ENCODE measurements at places on chromosomes 11 and 22.
A peak's percentile ranks its signal among the peaks of the same experiment; 100 is the strongest.

GRCh38 chr22:19843857-19844376 lies 10.8 kb downstream of the GNB1L start:
- DNase-seq = no peak

- DNase-seq = peak; percentile 12
Observed at GRCh38 chr11:35662061-35662648, 420 bp upstream of the TRIM44 start.

DNA sequence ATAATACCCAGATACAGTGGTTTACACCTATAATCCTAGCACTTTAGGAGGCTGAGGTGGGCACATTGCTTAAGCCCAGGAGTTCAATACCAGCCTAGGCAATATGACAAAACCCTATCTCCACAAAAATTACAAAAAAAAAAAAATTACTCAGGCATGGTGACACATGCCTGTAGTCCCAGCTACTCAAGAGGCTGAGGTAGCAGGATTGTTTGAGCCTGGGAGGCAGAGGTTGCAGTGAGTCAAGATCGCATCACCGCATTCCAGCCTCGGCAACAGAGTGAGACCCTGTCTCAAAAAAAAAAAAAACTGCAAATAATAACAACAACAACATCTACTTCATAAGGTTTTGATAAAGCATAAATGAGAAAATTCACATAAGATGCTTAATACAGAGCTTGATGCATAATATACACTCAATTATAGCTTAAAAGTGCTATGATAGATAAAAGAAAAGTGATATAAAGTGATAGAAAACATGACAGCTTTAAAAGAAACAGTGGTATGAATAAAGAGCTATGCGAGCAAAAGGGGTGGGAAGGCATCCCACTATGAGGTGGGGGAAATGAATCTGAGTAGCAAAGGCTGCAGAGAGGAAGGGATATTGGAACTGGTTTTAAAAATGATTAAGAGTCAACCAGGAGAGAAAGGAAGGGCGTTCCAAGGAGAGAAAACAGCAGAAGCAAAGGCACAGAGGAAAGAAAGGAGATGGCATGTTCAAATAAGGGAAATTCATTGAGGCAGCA lies 197.6 kb downstream of the KIF18A start:
- no peak for DNase-seq

- DNase-seq = no peak
Observed at GRCh38 chr11:44849922-44850321, 100.8 kb downstream of the TP53I11 start.

- peak; percentile 35 for DNase-seq
Observed at GRCh38 chr22:38214302-38215056, 12.7 kb downstream of the MAFF start.

DNA sequence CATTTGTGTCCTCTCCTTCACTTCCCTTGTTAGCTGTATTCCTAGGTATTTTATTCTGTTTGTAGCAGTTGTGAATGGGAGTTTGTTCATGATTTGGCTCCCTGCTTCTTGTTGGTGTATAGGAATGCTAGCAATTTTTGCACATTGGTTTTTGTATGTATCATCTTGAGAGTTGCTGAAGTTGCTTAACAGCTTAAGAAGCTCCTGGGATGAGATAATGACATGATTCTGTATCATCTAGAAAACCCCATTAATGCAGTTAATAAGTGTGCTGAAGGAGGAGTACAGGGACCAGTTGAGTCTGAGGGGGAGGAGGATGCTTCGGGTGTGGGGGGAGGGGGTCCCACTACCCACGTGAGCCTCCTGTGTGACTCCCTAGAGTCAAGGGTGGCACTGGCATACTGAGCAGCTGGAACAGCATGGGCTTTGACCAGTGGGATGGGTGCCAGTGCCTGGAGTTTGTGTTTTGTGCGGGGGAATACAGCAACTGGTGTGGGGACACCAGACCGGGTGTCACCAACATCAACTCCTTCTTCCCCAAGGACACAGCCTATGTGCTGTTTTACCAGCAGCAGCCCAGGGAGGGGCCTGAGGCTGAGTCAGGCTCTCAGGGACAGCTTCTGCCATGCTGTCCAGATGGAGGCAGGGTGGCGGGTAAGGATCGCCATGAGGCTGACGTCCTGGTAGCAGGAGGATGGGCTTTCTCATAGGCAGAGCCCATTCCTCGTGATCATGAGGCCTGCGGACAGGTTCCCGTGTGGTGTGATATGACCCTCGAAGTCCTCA lies 24.1 kb downstream of the USP35 start:
- no peak for DNase-seq

DNA sequence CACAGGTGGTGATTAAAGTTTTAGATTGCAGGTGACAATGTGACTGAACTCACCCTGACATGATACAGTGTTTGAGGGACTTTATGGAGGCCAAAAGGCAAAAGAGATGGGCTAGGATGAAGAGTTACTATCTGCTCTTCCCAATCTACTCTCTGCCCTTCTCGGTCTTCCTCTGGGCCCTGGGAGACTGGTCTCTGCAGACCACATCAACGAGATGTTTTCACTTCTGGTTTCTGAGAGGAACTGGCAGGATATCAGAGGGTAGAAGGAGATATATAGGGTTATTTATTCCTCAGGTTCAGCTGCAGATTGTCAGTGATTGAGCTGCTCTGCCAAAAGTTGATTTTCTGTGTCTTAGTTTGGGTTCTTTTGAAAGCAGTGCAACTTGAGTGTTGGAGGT lies 32.4 kb upstream of the CD44 start:
- DNase-seq = no peak

- DNase-seq = no peak
Observed at GRCh38 chr11:129932381-129933067, 37.1 kb upstream of the NFRKB start.

- no peak for DNase-seq
Observed at GRCh38 chr11:34449013-34449412, 10.3 kb downstream of the CAT start.

DNA sequence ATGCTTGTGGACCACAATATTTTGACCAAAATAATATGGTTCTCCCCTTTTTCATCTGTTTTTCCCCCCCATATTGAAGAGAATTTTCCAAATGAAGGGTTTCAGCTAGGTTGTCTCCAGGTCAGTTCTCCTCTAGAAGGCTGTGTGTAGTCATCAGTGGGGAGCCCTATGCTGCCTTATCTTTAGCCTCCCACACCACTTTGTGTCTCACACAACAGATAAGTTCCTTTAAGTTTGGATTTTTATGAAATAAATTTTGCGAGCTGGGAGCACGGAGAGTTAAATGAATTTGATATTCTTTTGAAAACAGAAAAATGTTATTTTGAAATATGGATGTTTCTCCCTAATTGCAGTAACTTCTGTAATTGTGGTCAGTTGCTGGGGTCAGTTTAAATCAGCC lies 28.9 kb downstream of the PAX6 start:
- no peak for DNase-seq

DNA sequence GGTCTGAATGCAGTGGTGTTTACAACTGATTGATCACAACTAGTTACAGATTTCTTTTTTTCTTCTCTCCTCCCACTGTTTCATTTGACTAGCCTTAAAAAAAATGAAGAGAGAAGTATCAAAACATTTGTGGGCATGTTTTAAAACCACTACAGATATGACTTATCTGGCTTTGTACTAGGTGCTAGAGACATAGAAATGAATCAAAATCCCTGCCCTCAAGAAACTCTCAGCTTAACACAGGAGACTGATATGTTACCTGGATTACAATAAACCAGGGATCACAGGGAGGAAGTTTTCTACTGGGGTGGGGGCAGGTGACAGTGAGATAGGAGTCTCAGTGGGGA lies 25.2 kb upstream of the CTR9 start:
- DNase-seq = no peak

DNA sequence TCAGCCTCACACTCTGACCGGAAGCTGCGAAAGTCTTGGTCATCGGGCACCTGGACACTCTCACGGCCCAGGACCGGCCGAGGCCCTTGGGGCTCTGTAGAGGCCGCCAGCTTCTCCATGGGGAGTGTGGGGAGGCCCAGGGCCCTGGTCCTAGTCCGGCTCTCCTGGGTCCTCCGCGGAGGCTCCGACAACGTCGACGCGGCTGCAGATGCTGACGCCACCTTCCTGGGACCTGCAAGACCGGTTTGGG lies 12.9 kb downstream of the STARD10 start:
- no peak for DNase-seq

- no peak for DNase-seq
Observed at GRCh38 chr11:101188801-101189200, 59.2 kb upstream of the PGR start.

- no peak for DNase-seq
Observed at GRCh38 chr11:76201672-76202412, 4.5 kb downstream of the WNT11 start.

GRCh38 chr22:36762687-36763260 lies 13.1 kb downstream of the IFT27 start:
- DNase-seq = no peak

DNA sequence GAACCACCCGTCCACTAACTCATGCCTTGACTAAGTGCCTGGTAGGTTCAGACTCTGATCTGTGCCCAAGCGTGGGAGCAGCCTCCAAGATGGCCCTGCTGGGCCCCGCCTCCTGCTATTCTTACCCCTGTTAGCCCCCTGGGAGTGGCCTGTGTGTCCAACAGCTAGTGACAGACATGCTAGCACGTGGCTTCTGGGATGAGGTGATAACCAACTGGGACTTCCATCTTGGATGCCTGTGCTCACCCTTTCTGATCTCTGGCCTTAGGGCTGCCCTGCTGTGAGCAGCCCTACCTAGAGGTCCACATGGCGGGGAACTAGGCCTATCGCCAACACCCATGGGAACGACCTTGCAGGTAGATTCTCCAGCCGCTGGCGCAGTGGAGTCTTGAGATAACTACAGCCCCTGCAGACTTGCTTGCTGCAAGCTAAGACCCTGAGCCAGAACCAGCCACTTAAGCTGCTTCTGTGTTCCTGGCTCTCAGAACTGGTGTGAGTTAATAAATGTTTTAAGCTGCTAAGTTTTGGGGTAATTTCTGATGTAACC lies 2.7 kb downstream of the MRPL21 start:
- no peak for DNase-seq

DNA sequence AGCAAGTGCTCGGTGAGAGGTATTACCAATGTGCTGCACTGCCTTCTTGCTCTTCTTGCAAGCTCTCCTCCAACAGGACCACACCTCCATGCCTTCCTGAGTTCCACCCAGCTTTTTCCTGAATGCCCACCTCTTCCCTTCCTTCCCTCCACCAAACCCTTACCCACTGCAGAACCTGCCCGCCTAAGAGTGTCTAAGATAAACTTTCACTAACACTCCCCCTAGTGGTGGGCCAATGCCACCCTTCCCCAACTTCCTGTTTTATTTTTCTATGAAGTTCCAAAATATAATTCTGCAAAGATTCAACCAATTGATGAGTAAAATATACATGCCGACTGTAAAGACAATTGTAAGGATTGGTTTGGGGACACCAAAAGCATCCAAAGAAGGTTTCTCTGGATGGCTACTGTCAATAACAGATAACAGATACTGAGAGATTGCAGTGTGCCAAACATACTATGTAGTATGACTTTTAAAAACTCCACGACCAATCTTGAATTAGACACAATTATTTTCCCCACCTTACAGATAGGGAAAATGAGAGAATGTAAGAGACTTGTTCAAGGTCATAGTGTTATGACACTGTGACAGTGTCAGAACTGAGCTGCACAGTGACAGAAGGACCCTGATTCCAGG lies 38.6 kb upstream of the BMAL1 start:
- DNase-seq = no peak

GRCh38 chr11:15123849-15124248 lies 9.1 kb downstream of the INSC start:
- no peak for DNase-seq

DNA sequence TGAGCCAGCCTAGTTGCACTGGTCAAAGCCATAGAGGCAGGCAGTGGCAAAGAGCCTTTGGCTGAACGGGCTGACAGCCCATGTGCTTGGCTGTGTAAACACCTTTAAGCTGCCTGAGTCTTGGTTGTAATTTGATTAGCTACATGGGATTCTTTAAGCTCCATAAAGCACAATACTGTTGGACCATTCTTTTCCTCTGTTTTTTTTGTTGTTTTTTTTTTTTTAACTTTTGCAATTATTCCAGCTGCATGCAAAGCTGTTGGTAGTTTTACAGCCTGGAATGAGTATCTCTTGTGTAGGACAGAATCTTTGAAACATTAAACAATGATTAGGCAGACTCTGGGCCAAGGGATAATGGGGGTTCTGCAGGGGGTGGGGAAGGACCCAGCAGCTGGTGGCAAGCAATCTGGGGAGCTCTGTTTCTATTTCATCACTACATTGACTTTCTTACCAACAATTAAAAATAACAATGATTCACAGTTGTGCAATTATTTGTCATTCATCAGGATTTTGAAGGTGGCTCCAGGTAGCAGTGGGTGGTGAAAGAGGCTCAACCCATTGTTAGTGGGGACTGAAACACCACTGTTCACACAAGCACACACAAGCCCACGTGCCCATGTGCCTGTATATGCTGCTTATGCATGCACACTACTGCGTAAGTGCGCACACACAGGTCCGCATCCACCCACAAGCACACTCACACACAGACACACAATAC lies 69.5 kb upstream of the CSNK2A3 start:
- no peak for DNase-seq

DNA sequence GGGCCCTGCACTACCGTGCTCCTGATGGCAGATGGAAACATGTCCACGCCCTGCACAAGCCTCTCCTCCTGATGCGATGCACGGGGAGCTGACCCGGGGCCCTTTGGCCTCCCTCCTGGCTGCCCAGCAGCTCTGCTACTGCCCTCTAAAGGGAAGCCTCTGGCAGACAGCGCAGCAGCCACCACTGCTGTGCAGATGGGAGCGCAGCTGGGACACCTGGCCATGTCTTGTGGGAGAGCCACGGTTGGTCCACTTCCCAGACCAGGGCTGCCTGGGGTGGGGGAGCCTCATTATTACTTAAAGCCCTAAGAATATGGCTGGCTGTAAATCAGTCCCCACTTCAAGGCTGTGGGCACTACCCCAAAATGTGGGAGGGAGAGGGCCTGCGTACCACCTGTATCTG lies 38.3 kb downstream of the TBX1 start:
- no peak for DNase-seq

DNA sequence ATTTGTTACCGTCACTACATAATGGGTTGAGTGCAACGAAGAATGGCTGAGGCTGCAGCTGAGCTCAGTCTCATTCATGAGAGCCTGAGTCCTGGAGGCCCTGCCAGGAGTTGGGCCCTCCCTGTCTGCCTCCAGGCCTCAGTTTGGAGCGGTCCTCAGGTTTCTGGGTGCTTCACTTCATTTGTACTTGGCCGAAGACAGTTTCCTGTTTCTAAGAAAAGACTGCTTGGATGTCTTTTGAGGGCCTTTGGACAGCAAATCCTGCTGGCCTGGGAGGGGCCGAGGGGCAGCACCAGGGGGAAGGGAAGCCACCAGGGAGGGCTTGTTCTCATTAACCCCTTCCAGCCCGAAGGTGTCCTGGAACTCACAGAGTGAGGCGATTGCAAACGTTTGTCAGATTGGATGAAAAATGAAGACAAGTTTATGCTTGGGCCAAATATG lies 163.1 kb downstream of the ETS1 start:
- DNase-seq = no peak

DNA sequence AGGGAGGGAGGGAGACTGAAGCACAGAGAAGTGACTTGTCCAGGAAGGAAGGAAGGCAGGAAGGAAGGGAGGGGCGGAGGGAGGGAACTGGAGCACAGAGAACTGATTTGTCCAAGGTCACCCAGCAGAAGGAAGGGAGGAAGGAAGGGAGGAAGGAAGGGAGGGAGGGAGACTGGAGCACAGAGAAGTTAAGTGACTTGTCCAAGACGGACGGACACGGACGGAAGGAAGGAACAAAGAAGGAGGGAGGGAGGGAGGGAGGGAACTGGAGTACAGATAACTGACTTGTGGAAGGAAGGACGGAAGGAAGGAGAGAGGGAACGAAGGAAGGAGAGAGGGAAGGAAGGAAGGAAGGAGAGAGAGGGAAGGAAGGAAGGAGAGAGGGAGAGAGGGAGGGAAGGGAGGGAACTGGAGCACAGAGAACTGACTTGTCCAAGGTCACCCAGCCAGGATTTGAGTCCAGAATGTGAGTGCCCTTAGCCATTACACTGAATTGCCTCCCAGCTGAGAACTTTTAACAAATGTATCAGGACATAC lies 1.5 kb downstream of the SLC35F2 start:
- no peak for DNase-seq
